Effector memory CD4-positive, alpha-beta T cell (primary cell): ENCODE measurements at places on chromosomes 3 and 15.
A peak's percentile ranks its signal among the peaks of the same experiment; 100 is the strongest.

- DNase-seq = no peak
- H3K27me3 ChIP-seq = no peaks in the 10 kb centered on the region
- no peaks in the 10 kb centered on the region for H3K36me3 ChIP-seq
- no peaks in the 10 kb centered on the region for H3K4me1 ChIP-seq
Measured at GRCh38 chr3:172832983-172833382, 82.5 kb downstream of the ECT2 start.

DNA sequence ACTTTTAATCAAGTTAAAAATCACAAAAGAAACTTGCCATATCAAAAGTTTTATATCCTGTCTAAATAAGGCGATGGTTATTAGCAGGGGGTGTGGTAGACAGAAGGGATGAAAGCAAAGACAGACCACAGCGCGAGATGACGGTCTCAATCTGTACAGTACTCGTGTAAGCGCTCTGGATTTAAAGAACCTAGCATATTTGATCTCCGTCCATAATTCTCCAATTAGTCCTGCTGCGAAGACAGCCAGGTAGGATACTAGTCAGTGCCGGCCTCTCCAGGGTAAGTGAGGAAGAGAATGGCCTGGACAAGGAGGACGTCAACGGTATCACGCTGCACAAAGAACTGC lies 701 bp downstream of the SGO1 start:
- peak overlapping the region; percentile 55 for H3K27ac ChIP-seq
- no peaks in the 10 kb centered on the region for H3K36me3 ChIP-seq
- H3K27me3 ChIP-seq = no peaks in the 10 kb centered on the region
- H3K4me1 ChIP-seq = no peaks in the 10 kb centered on the region

- H3K27ac ChIP-seq = no peak overlapping the region
- H3K27me3 ChIP-seq = no peaks in the 10 kb centered on the region
- no peaks in the 10 kb centered on the region for H3K36me3 ChIP-seq
- H3K4me3 ChIP-seq = no peak overlapping the region
- no peaks in the 10 kb centered on the region for H3K4me1 ChIP-seq
Measured at GRCh38 chr3:2517500-2518172, 419.0 kb downstream of the CNTN4 start.

DNA sequence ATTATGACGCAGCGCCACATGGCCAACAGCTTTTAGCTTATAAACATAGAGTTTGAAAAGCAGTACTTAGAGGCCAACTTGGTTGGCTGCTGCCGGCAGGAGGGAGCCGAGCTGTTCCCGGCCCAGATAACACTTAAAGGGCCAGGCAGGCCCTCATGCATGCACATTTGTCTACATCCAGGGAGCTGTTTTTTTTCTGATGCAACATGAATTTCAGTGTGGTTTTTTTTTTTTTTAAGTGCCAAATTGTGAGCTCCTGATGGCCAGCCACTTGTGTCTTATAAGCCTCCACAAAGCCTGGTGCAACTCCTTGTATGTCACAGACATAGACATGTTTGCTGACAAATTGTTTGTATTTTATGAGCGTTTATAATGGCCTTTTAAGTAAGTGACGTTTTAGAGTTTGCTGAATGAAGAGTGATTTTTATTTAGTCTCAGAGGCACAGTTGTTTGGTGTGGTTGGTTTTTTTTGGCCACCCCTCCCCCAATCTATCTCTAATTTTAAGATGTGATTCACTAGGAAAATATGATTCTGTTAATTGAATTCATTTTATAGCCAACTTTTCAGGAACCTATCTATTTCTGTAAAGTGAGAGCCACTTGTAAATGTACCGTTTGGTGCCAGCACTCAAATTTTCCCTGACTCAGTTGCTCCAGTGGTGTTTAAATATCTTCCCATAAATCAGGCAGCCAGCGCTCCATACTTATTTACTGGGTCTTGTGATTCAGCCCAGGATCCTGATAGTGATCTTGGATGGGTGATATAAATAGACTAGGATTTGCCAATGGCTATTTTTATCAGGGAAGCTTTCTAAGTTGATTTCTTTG lies 134.3 kb downstream of the VGLL4 start:
- DNase-seq = no peak
- no peaks in the 10 kb centered on the region for H3K36me3 ChIP-seq
- no peak overlapping the region for H3K27ac ChIP-seq
- H3K27me3 ChIP-seq = no peaks in the 10 kb centered on the region
- H3K4me1 ChIP-seq = no peaks in the 10 kb centered on the region

DNA sequence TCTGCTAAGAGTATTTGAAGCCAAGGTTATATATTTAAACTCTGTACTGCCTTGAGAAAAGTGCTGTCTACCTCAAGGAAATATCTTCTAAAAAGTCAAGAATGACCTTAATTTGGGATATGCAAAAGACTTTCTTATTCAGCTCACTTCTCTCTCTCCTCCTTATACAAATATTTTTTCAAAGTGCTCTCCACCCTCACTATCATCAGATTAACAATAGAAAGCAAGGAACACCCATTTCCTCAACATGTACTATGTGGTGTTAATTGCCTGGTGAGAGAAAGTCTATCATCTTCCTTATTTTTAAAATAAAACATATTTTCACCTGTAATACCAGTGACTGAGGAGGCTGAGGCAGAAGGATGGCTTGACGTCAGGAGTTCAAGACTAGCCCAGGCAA lies 44.4 kb upstream of the RSL24D1 start:
- H3K4me3 ChIP-seq = no peak overlapping the region
- no peaks in the 10 kb centered on the region for H3K27me3 ChIP-seq
- no peaks in the 10 kb centered on the region for H3K4me1 ChIP-seq
- H3K36me3 ChIP-seq = no peaks in the 10 kb centered on the region

DNA sequence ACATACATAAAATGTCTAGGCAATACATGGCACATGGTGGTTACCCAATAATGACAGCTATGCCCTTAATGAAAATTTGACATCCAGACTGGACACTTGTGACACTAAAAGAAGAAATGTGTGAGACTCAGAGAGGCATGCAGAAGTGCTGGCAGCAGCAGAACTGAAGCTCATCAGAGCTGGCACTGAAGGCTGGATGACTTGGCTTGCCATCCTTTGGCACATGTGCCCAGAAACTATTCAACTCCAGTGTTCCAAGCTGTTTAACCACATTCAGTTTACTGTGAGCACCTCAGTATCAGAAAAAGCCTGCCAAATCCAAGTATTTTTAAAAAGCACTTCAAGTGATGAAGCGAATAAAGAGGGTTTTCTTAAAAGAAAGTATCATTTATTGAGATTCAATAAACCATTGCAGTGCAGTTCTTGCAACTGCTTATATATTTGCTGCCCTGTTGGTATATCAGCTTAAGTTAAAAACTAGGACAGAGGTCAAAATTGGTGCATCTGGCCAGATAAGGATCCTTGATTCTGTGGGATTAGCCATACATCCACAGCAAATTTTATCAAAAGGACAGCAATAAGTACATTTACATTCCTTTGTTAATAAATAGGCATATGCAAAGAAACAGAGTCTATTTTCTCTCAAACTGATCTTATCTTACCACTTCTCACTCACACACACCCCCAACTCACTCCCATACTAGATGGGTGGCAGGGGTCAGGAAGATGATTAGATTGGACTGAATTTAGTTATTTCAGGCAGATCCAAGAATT lies 15.8 kb downstream of the IGSF11 start:
- no peak overlapping the region for H3K27ac ChIP-seq
- H3K4me3 ChIP-seq = no peak overlapping the region
- no peaks in the 10 kb centered on the region for H3K27me3 ChIP-seq

DNA sequence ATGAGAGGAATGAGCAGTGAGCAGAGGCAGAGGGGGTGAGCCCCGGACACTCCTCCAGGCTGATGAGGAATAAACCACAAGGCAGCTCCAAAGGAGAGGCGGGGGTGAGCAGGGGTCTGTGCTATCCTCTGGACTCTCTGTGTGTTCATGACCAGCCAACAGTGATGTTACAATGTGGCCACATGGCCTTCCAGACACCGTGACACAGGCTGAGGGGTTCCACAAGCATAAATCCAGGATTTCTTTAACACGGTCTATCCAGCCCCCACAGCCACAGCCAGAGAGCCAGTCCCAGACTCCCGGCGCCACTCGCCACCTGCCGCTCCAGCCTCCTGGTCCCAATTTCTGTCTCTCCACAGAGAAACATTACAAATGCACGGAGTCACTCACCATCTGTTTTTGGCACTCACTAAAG lies 24.4 kb downstream of the XXYLT1 start:
- no peak overlapping the region for H3K4me3 ChIP-seq
- H3K27me3 ChIP-seq = no peaks in the 10 kb centered on the region
- DNase-seq = no peak

- peaks cover 4% of the 10 kb centered on the region for H3K36me3 ChIP-seq
- no peak for DNase-seq
- no peaks in the 10 kb centered on the region for H3K4me1 ChIP-seq
- no peak overlapping the region for H3K4me3 ChIP-seq
Measured at GRCh38 chr3:183295211-183295610, 42.2 kb downstream of the B3GNT5 start.

DNA sequence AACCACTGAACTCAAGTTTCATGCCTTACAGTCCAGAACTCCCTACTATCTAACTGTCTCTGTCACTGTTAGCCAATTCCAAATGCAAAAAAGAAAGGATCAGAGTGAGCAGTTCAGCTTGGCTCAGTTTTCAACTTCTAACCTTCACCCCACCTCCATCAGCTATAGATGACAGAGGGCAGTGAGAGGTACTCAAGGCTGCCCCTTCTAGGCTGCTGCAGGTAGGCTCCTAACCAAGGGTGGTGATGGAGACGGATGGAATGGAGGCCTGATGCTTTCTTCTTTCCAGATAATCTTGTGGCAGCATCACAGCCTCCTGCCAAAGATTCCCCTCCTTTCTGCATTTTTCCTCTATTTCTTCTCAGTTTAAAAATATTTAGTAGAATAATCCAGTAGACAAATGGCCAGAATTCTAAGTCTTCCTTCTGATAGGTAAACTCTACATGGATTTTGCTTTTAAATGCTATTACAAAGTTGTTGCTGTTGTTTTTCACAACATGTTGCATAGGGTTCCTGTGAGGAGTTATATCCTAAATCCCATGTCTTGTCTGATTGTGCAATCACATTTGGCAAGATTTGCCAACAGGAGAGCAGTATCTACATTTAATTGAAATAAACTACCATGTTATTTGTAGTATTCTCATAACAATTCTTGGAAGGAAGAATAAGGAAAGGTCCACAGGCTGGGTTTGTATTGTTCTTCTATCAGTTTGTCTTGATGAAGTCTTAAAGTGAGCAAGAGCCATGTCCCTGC lies 301.6 kb upstream of the TRIM42 start:
- no peaks in the 10 kb centered on the region for H3K36me3 ChIP-seq
- no peak overlapping the region for H3K27ac ChIP-seq
- no peaks in the 10 kb centered on the region for H3K4me1 ChIP-seq
- H3K27me3 ChIP-seq = no peaks in the 10 kb centered on the region
- no peak for DNase-seq
- H3K4me3 ChIP-seq = no peak overlapping the region

DNA sequence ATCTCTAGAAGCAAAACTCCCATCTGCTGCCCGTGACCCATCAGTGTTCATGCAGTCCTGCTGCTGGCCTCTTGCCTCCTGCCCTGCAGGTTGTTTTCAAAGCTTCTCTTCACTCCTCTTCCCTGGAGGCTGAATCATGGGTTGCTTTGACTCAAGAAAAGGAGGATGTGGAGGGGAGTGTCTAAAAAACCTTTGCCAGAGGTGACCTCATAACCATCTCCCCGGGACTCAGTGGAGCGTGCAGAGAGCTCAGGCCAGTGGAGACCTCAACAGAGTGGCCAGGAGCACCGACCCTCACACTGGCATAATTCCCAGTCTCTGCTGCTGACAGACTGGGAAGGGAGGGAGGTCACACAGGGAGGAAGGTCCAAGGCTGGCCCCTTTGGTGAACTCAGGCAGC lies 60.9 kb upstream of the ITGA11 start:
- DNase-seq = no peak
- H3K4me3 ChIP-seq = no peak overlapping the region
- H3K27ac ChIP-seq = no peak overlapping the region
- no peaks in the 10 kb centered on the region for H3K27me3 ChIP-seq
- H3K4me1 ChIP-seq = no peaks in the 10 kb centered on the region

- H3K4me3 ChIP-seq = no peak overlapping the region
- DNase-seq = no peak
- no peaks in the 10 kb centered on the region for H3K27me3 ChIP-seq
- H3K27ac ChIP-seq = no peak overlapping the region
- H3K36me3 ChIP-seq = peaks cover 6% of the 10 kb centered on the region
Measured at GRCh38 chr15:89144491-89144890, 56.2 kb downstream of the ABHD2 start.

- H3K36me3 ChIP-seq = peaks cover 5% of the 10 kb centered on the region
- DNase-seq = no peak
- no peaks in the 10 kb centered on the region for H3K27me3 ChIP-seq
Measured at GRCh38 chr15:45640616-45641015, 5.8 kb downstream of the SQOR start.

- no peak for DNase-seq
- no peak overlapping the region for H3K4me3 ChIP-seq
- no peaks in the 10 kb centered on the region for H3K27me3 ChIP-seq
Measured at GRCh38 chr3:173266441-173266840, 125.4 kb upstream of the SPATA16 start.

GRCh38 chr3:43758592-43759225 lies 68.0 kb downstream of the ABHD5 start:
- DNase-seq = no peak
- H3K36me3 ChIP-seq = no peaks in the 10 kb centered on the region
- H3K4me1 ChIP-seq = peaks cover 9% of the 10 kb centered on the region
- H3K4me3 ChIP-seq = no peak overlapping the region

GRCh38 chr3:42434777-42435380 lies 24.5 kb upstream of the LYZL4 start:
- H3K27ac ChIP-seq = no peak overlapping the region
- no peaks in the 10 kb centered on the region for H3K36me3 ChIP-seq
- H3K4me3 ChIP-seq = no peak overlapping the region
- H3K4me1 ChIP-seq = no peaks in the 10 kb centered on the region
- no peak for DNase-seq

DNA sequence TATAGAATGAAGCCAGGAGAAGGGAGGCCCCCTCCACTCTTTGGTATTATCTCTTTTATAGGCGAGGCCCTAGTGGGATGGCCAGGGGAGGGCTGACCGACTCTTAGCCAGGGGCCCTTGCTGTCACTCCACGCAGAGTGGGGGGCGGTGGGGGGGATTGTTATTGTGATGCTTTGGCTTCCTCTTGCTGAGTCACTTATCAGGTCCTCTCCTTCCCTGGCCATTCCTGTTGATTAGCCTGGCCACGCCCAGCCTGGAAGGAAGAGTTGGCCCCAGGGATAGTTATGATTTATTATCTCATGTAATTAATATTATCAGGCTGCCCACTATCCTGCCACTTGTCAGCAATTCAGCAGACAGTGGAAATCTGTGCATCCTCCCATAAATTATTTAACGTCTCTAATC lies 25.5 kb upstream of the SKOR1 start:
- DNase-seq = no peak
- H3K36me3 ChIP-seq = no peaks in the 10 kb centered on the region
- H3K27me3 ChIP-seq = no peaks in the 10 kb centered on the region
- no peaks in the 10 kb centered on the region for H3K4me1 ChIP-seq

- H3K4me3 ChIP-seq = no peak overlapping the region
- no peak overlapping the region for H3K27ac ChIP-seq
- no peaks in the 10 kb centered on the region for H3K4me1 ChIP-seq
Measured at GRCh38 chr15:80183886-80184285, 31.1 kb downstream of the FAH start.

- H3K27me3 ChIP-seq = no peaks in the 10 kb centered on the region
- peaks cover 2% of the 10 kb centered on the region for H3K4me1 ChIP-seq
- DNase-seq = no peak
- H3K4me3 ChIP-seq = no peak overlapping the region
- H3K36me3 ChIP-seq = no peaks in the 10 kb centered on the region
Measured at GRCh38 chr15:65921780-65922179, 52.5 kb downstream of the RAB11A start.

GRCh38 chr3:145911016-145911415 lies 250.0 kb downstream of the PLOD2 start:
- no peak overlapping the region for H3K4me3 ChIP-seq
- H3K4me1 ChIP-seq = no peaks in the 10 kb centered on the region
- no peak for DNase-seq
- H3K36me3 ChIP-seq = no peaks in the 10 kb centered on the region
